ENCODE measurements at places on chromosomes 3 and 15.
A peak's percentile ranks its signal among the peaks of the same experiment; 100 is the strongest.

- peak; percentile 94 for DNase-seq
Measured at GRCh38 chr3:15269091-15269989, 63.0 kb downstream of the SH3BP5 start.

DNA sequence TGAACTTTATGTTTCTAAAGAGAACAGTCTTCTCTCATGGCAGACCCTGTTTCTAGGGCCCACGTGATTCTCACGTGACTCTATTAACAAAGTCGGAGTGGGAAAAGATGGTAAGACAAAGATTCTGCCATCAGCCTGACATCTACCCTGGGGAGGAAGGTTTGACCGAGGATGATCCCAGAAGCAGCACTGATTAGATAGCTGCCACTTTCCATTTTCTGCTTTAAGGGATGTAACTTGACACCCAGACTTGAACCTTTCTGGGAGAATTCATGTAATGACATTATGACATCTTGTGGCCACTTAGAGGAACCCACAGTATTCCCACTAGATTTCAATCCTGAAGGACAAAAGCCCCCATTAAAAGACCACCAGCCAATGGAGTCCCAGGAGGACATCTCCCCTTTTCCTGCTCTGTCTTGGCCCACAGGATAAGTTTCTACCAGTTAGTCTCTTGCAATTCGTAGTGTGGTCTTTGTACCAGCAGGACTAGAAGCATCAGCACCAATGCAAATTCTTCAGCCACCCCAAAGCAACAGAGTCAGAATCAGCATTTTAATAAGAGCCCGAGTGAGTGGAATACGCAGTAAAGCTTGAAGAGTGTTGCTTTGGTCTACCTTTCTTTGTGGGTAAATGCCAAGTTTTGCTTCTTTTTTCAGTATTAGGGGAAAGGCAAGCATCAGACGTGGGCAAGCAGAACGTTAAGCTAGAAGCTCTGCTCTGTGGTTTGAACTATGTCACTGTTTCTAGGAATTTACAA lies 480.5 kb upstream of the PROK2 start:
- no peak for DNase-seq

GRCh38 chr3:12328132-12328836 lies 39.4 kb downstream of the PPARG start:
- no peak for DNase-seq

DNA sequence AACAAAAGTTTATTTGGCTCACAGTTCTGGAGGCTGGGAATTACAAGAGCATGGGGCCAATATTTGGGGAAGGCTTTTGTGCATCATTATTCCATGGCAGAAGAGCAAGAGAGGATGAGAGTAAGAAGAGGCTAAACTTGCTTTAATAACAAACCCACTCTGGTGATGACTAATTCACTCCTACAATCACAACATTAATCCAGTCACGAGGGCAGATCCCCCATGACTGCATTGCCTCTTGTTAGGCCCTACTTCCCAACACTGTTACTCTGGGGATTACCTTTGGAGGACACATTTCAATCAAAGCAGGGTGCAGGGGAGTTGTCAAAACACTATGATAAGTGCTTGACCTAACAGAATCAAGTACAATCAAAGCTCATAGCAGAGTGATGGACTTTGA lies 181.7 kb downstream of the BBX start:
- no peak for DNase-seq

DNA sequence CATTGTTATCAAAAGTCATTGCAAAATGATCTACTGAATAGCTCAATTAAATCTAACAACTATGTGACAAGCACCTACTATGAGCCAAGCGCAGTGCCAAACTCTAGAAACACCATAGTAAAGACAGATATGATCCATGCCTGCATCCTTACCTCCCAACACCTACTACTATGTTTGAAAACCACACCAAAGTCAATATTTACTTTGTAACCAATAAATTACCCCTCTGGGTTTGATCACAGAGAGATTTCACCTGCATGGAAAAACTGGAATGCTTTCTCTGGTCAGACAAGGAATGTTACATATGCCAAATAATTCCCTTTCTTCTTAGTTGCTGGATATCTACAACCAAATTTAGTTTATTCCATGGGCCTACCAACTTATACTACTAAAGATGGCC lies 422.2 kb downstream of the FHIT start:
- DNase-seq = no peak

DNA sequence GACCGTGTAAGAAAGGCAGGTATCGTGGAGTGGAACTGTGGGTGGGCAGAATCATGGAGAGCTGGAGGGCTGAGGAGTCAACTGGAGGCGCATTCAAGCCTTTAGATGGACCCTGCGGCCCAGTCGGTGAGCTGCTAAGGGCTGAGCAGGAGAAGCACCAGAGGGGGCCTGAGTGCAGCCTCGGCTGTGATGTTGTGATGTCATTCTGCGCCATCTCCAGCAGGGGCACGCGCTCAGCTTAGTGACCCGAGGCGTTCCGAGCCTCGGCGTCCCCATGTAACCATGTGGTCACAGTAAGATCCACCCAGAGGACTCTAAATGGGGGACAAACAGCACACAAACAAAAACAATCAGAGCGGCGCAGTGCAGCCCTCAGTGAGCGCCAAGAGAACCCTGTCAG lies 76.8 kb downstream of the VGLL4 start:
- DNase-seq = no peak

DNA sequence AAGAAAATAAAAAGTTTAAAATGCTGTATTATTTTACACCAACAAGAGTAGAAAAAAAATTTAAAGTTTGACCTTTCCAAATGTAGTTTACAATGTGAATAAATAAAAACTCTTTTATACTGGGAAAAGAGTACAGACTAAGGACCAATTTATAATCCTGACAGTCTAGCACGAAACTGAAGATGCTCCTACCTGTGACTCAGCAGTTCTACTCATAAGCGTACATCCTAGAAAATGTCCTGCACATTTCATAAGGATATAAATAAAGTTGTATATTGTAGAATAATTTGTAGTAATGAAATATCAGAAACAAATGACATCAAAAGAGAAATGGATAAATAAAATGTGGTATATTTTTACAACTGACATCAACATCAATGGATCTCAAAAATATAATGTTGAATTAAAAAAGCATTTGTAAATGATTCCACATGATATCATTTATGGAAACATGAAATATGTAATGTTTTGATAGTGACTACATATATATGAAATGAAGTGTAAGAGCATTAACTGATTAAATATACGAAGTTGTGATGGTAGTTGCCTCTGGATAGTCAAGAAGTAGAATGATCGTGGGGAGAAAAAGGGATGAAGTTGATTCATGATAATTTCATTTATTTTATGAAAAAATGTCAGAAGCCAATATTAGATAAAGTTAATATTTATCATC lies 161.3 kb upstream of the CBLB start:
- no peak for DNase-seq

DNA sequence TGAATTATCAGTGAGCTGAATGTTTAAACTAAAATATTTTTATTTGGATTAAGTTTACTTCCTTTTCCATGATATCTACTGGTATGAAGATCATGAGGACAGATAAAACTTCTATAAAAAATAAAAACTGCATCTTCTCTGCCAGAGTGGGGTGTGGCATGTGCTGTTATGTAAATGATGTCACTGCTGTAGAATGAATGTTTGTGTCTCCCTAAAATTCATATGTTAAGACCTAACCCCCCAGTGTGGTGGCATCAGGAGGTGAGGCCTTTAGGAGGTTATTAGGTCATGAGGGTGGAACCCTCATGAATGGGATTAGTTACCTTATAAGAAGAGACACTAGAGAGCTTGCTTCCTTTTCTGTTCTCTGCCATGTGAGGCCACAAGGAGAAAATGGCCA lies 178.7 kb upstream of the DPH6 start:
- DNase-seq = no peak

DNA sequence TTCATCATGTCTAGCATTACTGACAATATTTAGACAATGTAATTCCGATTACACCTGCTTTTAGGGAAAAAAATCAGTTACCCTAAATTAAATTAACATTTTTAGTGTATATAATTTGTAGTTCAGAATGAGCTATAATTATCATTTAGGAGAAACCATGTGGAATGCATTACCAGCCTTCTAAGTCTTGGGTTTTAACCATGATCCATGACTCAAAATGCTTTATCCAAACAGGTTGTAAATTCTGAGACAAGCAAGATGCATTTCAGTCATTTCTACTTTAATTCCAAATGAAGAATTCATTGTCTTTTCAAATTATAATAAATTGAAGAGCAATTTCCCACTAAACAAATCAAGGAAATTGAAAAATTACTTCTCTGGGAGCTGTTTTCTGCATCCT lies 243.7 kb upstream of the LRIG1 start:
- DNase-seq = no peak

GRCh38 chr3:192883512-192883911 lies 34.1 kb downstream of the MB21D2 start:
- DNase-seq = no peak

GRCh38 chr3:139466360-139466759 lies 10.0 kb downstream of the RBP2 start:
- DNase-seq = no peak

DNA sequence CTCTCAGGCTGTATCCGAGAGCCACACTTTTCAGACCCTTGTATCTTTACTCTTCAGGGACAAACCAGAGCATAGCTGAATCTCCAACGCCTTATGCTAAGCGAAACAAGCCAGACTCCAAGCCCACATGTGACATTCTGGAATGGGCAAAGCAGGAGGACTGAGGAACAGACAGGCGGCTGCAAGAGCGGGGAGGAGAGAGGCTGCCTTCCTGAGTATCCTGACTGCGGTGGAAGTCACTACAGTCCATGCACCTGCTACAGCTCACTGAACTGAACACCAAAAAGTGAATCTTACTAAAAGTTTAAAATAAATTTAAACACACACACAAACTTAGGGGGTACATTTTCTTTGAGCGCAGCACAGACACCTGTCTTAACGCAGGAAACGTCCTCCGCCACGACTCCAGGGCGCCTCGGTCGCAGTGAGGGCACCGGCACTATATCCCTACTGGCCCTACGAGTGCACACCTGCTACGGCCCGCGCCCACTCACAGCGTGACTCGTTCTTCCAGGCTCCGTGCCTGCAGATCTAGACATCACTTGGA lies 1.4 kb downstream of the CYFIP1 start:
- DNase-seq = no peak

DNA sequence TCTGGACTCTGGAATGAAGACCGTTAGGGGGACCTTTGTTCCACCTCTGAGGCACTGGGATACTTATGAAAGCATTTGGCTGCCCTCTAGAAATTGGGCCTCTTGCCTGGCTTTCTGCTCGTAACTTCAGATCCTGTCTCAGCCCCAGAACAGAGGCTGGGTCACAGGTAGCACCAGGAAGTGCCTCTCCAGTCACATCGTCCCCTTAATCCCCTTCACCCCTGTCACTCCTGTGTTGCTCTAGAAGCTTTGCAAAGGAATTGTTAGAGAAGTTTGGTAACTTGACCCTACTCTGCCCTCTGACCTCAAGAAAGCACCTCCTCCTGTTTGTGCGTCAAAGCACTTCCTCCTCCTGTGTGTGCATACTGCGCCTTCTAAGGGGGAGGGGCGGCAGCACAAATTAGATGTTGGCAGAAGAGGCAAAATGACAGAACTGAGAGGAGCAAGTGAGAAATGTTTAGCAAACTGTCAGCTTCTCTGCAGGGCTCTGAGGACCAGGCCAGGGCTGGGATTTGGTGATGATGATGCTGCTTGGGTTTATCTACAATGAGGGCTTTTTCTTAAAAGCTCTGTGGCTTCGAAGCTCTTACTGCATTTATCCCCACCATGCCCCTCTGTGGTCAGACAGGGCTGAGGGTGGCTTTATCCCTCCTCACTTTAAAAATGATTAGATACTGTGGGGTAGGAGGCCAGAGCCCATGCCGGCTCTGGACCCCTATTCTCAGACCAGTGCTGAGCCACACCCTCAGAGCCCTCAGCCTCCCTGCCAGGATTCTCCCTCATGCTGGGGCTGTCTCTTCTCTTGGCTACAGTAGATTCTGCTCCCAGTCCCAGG lies 76.2 kb downstream of the LARS2 start:
- DNase-seq = no peak

Data from SJSA1 (cell line).